Stimulated activated CD4-positive, alpha-beta T cell treated with anti-CD3 and anti-CD28 coated beads, TNF-alpha, amount 100 ng/mL, for 4 hours (primary cell): ENCODE measurements at places on chromosomes 2 and 18.

DNA sequence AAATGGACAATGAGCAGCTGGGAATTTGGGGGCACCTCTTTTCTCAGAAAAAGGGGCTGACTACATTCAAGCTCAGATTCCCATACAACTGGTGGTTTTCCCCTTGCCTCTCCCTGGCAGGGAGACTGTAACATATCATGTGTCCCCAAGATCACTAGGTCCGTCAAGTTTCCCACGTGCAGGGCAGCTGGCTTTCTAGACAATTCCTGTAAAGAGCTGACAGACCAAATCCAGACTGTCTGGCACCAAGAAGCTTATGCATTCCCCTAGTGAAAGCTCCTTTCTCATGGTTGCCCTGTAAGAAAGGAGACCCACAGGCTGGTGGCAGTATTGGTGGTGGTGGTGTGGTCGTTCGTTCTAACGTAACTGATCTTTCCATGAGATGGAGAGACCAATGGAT, 48.8 kb downstream of the THUMPD2 start:
- DNase-seq, result no peak

DNA sequence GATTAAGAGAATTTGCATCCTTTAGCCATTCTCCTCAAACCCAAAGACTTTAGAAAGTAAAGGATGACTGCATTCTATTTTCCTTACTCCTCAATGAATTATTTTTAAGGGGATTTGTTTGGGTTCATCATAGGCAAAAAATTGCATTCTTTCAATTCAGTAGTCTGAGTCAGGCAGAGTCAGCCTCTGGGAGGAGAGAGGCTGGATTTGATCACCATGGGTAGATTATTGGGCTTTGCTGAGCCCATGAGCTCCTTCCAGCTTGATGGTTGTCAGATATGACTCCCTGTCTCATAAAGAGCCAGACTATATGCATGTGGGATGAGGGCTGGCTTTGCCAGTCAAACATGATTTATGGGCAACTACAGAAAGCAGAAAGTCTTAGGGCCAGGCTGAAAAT, 101.2 kb downstream of the KCNS3 start:
- no peak for DNase-seq

DNA sequence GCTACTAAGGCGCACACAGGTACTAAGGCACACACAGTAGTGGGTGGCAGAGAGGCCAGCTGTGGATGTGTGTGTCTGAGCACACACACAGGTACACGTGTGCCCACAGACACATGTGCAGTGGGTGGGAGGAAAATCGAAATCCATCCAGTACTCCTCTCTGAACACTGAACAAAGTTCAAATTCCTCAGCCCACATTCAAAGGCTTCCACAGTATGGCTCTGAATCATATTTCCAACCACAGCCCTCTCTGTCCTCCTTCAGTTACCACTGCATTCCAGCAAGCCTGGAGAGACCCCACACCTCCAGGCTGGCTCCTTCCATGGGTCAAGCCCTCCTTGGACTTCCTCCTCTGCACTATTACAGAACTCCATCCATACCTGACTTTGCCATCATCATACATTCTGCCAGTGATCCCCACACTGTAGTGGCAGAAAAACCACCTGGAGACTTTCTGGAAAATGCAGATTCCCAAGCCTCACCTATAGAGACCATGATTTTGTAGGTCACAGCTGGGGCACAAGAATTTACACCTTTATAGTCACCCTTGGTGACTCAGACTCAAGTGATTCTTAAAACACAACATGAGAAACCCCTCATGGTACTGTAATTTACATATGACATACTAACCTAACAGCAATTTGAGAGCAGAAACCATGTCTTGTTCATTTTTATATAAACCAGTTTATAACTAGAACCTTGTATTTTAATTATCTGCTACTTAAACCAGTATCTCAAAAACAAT, 31.4 kb downstream of the EPG5 start:
- no peak for DNase-seq

DNA sequence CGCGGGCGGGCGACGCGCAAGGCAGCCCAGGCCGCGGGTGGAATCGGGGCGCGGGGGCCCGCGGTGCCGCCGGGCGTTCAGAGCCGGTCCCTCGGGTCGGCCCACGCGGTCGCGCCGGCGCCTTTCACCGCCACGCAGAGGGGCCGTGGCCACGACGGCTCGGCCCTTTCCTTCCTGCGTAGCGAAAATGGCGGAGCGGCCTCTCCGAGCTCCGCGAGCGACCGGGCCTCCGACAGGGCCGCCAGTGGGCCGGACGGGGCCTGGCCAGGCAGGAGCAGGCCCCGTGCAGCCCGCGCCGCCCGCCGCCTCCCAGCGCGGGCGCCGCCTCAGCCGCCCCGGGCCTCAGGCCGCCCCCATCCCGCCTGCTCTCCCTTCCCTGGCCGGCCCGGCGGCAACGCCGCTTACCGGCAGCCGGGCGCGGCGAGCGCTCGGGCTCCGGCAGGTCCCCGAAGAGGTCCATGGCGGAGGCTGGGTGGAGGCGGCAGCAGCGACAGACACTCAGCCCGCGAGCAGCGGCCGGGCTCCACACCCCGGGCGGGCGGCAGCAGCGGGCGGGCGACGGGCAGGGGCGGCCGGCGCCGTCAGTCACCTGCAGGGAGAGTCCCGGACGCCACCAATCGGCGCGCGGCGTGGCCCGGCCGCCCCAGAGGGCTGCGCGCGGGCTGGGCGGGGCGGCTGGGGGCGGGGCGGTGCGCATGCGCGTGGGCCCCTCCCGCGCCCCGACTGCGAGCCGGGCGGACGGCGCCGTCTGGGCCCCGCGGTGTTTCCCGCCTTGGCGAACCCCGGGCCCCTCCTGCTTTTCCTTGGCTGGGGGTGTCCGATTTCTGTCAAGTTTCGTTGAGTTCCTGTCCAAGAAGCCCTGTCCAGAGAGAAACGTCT, at the start of gene ILKAP:
ILKAP (minus strand) TSS at position 602 of the 879 bp plus-strand sequence; CDS start at position 460, 142 bp downstream.
- peak; percentile 87 for DNase-seq

DNA sequence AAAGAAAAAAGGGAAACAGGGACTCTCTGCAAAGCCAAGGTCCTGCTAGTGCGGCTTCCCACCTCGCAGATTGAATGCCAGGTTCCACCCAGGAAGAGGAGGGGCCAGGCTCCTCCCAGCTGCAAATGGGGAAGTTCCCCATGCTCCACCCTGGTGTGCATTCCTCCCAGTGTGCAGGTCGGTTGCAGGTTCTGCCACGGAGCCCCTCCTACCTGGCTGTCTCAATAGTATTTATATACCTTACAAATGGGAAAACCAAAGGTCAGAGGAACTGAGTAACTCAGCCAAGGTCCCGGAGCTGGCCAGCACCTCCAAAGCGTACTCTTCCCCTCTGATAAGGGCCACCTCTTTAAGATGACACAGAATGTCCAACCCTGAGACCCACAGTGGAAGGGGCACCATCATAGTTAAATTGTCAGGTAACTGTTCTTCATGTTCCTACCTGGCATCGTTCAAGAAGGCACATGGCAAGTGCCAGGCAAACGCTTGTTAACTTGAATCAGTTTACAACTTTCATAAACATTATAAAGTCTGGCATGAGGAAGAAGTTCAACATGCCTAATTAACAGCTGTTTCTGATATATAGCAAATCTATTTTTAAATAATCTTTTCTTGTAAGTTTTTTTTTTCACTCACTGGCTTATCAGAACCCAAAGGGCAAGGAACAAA, 35.5 kb downstream of the POU3F3 start:
- no peak for DNase-seq

DNA sequence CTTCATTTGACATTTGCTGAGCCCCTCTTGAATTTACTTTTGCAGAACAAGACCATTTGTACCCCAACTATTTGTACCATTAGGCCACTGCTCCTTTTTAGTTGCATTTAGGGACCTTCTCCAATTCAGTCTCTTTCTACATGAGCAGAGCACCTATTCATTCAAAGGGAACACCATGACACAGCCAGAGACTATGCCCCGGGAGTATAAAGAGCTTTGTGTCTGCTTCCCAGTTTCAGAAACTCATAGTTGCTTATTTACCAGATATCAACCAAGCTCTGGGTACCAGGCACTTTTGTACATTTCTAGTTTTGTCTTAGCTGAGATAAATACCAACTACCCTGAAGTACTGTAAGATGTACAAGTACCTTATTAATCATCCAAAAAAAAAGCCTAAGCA, 269.1 kb upstream of the SIX3 start:
- no peak for DNase-seq

DNA sequence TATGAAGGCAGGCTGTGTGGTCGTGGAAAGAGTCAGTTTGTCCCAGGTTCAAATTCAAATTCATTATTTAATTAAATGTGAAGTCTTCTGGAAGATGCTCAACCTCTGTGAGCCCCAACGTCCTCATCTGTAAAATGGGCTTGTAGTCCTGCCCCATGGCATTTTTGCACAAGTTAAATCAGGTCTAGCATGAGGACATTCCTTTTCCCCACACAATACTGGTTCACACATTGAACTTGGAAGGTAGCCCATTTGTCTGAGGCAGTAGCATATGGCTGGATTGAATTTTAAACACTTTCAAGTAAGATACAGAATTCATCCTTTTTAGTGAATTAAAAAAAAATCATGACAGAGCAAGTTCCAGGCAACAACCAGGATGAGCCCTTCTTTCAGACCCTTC, 665.4 kb upstream of the HS6ST1 start:
- no peak for DNase-seq

DNA sequence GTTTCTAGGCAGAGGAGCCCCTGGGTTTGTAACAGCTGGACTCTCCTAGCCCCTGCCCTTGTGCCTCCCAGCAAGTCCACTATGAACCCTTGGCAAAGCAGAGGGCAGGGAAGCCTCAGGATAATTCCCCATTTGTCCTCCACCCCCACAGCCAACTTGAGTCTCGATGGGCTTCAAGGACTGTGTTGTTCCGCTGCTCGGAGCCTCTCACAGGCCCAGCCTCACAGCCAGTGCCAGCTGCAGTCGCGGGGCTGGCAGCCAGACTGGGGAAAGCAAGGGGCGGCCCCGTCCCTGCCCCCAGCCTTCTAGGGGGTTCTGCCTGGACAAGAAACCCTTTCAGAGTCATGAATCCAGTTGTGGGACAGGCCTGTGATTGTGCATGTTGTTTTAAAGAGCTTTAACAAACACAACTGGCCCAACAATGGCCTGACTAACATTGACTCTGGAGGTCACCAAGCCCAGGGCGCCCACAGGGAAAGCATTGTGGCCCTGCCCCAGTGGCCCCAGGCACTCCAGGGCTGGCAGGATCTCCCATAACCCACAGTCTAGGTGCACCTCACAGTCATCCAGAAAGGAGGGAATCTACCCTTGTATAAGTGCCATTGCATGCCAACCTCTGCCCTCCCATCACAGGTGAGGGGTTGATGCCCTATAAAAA, 71.8 kb upstream of the DAPL1 start:
- DNase-seq, result no peak

DNA sequence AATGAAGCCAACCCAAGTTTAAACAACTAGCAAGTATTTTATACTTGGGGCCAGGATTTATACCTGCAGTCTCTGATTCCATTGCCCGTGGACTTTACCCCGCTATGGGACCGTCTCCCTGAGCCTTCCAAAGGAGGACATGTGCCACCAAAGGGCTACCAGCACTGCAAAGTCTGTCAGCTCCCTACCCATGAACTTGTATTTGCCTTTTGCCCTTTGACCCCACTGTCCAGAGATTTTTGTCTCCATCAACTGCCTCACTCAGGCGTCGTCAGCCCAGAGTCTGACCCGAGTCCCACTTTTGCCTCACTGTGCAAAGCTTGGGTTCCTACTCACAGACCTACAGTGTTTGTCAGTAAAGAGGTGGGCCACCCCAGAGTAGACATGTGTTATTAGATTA, 40.6 kb downstream of the B3GNT2 start:
- no peak for DNase-seq

GRCh38 chr2:111912547-111912946, 14.1 kb downstream of the MERTK start:
- DNase-seq, result no peak

DNA sequence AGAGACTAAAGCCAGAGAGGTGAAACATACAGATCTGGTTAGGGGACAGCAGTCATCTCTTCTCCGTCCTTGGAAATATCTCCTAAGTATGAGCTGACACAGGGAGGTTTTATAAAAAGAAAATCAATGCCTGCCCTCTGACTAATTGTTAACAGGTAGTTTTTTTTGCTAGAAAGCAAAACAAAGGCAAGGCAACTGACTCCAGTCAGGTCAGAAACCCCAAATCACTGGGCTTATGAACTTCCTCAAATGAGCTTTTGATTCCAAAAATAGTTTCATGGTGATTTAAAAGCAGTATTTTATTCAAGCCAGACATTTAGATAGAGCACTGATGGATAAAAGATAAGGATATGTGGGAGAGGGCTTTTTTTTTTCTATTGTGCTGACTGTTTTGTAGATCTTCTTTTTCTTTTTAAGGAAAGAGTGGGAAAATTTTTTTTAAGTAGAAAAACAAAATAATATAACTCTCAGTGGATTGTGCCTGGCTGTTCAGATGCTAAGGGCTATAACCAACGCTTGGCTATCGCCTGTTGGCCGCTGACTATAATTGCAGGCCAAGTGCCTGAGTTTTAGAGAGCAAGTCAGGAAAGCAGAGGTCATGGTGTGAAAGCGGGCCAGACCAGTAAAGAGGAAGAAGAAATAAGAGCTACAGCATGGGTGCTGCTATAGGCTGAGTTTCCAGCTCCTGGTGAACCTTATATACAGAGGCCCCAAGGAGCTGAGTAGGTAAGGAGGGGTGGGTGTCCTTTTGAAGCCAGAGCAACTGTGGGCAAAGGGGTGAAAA, 44.9 kb downstream of the MRPL35 start:
- no peak for DNase-seq

- no peak for DNase-seq
These were observed 133.7 kb downstream of the ACOXL start for GRCh38 chr2:110866045-110866444.

GRCh38 chr18:46754661-46755292, 2.1 kb downstream of the ST8SIA5 start:
- DNase-seq, result no peak

DNA sequence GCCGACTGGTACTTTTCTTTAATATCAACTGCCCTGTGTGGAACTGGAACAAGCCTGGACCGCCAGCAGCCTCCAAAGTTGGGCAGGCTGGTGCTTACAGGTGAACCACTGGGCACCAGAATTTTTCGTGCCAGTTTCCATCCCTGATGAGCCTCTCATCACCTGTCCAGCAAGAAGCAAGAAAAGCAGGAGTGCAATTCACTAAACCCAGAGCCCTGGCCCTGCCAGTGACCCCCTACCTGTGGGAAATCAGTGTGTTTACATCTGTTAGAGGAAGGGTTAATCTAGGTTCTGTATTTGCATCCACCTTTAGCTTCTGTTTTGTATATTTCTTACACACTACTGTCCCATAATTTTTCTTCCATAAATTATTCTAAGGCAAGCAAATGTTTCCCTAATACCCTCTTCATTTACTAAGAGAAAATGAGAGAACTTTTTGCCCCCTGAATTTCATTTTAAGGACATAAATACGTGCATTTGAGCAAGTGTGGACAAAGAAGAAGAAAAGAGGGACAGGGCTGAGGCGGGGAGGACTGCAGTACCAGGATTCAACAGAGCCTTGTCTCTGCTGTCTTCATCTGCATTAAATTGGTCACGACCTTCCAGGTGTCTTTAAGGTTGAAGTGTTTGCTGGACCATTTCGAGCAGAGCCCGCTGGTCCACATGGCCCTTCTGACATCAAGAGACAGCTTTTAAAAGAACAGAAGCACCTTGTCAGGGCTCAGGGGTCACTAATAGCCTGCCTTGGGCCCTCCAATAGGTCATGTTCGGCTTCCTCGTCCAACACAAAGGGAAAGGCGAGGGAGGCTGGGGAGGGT, 763.1 kb downstream of the BCL11A start:
- no peak for DNase-seq

GRCh38 chr2:172677363-172677762, 58.3 kb upstream of the RAPGEF4 start:
- DNase-seq, result no peak
